ENCODE measurements at places on chromosomes 3 and 15.
A peak's percentile ranks its signal among the peaks of the same experiment; 100 is the strongest.

GRCh38 chr3:51684971-51685751 lies 14.1 kb downstream of the TEX264 start:
- DNase-seq, result no peak

- no peak for DNase-seq
Observed at GRCh38 chr3:150259526-150260397, 148.3 kb upstream of the TSC22D2 start.

DNA sequence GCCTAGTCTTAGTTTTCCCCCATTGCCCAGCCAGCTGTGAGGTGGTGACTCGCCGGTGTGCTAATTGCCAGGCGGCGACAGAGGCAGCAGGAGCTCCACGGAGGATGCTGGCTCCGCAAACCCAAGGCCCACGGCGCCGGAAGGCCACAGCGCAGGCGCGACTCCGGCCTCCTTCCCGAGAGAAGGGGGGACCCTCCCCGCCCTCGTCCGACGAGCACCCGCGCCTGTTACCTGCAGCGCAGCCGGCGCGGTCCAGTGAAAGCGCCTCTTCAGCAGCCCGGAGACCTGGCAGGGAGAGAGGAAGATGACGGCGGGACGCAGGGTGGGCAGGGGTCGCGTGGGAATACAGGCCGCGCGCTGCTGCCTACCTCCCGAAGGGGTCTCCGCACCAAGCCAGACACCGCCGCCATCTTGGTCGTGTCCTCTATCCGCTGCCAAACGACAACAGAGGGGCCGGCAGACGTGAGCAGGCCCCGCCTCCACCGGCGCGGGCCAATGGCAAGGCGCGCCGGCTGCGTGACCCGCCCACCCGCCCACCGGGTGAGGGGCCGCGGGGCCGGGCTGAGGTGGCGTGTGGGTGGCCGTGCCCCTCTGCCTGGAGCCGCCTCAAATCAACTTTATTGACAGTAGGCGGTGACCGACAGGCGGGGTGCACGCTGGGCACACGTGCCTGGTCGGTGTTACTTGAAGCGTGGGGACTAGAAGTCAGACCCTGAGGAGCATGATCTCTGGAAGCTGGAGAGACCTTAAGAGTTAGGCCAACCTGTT lies at the start of gene PDHB:
PDHB (minus strand) TSS at position 433 of the 768 bp plus-strand sequence; CDS start at position 410, 23 bp downstream.
- peak; percentile 97 for DNase-seq

- no peak for DNase-seq
Observed at GRCh38 chr3:96331341-96331740, 483.1 kb upstream of the EPHA6 start.

GRCh38 chr3:152331018-152331541 lies 62.4 kb downstream of the MBNL1 start:
- no peak for DNase-seq

GRCh38 chr3:124856677-124857076 lies 30.5 kb downstream of the ITGB5 start:
- DNase-seq, result no peak

DNA sequence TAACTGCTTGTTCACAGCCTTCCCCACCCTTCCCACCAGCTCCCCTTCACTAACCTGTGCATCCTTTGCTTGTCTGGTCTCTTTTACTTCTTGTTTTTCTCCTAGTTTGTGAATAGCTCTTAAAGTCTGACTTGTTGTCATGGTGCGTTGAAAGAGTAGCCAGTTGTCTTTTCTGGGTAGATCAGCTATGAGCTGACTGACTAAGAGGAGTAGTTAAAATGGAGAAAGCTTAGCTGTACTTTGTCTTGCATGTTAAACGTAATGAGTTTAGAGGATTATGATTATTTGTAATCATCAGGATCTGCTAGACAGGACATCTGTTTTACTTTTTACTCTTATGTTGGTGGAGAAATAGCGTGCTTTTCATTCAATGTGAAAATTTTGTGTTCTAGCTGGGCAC lies 35.9 kb downstream of the ATP2C1 start:
- no peak for DNase-seq
